SHP77 (cell line): ENCODE measurements at places on chromosomes 3 and 15.

DNA sequence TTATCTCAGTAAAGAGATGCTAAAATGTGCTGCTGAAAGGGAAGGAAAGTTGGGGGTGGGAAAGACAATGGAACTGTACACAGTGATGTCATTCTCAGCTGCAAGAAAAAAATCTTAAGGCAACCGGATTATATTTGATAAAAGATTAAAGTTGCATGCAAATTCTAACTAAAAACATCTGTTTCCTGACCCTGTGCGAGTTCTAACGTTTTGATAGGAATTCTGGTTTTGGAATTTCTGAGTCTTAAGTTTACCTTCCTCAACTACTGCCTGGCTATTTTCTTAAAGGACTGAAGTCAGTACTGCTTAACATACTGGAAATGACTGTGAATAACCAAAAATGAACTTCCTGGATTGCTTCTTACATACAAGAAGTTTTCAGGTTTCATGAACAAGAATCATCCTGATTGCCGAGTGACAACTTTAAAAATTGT is 115.5 kb downstream of the SLC25A26 start:
- DNase-seq = no peak

GRCh38 chr3:122497425-122497824 is 17.3 kb downstream of the KPNA1 start:
- no peak for DNase-seq

DNA sequence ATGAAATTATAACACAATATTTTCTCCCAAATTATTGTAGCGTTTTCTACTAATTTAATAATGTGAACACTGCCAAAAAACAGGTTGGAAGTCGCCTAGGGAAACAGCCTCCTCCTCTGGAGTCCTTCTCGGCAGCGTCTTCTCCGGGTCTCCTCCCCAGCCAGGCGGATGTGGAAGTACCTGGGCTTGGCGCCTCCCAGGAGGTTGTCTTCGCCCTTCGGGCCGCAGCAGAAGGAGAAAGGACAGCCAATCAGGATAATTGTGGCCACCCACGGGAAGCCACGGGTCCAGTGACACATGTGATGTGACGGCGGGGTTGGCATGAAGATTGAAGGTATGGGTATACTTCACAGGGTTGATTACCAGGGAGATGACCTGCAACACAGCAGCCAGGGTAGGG is 491.2 kb downstream of the PYDC2 start:
- DNase-seq = no peak

GRCh38 chr3:158702815-158703481 is 29.3 kb downstream of the RARRES1 start:
- DNase-seq = no peak

DNA sequence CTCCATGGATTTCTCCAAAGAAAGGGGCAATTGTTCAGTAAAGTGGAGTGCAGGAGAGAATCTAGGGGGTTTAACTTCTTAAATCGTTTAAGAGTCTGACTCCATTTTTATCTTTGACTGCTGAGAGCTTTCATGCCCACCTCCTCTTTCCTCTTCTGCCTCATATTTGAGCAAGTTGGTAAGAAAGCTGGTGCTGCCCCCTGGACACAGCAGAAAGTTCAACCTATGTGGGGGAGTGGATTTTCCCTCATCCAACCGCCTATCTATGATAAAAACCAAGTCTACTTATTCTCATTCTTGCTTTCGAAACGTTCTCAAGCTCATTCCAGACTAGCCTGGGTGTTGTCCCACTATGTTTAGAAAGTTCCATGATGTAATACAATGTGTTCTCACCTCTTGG is 26.0 kb downstream of the HHLA2 start:
- DNase-seq = no peak

GRCh38 chr15:99741835-99742234 is 8.6 kb upstream of the LYSMD4 start:
- no peak for DNase-seq

- DNase-seq = no peak
Measured at GRCh38 chr3:124209426-124209825, 217.5 kb upstream of the ROPN1 start.

DNA sequence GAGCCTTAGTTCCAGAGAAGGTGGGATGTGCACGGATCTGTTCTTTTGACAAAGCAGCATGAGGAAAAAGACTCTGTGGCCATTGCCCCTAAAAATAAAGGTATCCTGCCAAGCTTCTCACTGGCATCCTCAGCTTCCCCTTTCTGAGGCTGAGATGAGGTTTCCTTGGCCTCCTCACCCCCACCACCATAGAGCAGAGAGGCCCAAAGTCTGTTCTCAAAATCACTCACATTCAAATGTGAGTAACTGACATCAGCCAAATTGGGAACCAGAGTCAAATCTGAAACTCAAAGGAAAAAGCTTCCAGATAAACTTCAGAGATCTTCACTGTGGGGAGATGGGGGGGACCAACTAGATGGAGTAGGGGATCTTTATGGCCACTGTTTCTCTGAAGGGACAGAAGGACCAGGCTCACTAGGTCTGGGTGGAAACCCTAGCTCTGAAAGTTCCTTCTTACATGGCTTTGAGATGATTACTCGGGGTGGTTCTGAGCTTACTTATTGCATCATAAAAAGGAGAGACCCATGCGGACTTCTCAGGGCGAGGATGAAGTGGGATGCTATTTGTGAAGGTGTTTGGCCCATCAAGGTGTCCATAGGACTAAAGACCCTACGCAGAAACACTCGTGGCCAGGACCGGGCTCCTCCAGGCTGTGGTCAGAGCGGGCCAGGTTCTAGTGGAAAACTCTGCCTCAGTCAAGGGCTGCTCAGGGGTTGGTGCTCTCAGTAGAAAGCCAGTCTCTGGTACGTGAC is 61.5 kb upstream of the MEF2A start:
- DNase-seq = no peak

DNA sequence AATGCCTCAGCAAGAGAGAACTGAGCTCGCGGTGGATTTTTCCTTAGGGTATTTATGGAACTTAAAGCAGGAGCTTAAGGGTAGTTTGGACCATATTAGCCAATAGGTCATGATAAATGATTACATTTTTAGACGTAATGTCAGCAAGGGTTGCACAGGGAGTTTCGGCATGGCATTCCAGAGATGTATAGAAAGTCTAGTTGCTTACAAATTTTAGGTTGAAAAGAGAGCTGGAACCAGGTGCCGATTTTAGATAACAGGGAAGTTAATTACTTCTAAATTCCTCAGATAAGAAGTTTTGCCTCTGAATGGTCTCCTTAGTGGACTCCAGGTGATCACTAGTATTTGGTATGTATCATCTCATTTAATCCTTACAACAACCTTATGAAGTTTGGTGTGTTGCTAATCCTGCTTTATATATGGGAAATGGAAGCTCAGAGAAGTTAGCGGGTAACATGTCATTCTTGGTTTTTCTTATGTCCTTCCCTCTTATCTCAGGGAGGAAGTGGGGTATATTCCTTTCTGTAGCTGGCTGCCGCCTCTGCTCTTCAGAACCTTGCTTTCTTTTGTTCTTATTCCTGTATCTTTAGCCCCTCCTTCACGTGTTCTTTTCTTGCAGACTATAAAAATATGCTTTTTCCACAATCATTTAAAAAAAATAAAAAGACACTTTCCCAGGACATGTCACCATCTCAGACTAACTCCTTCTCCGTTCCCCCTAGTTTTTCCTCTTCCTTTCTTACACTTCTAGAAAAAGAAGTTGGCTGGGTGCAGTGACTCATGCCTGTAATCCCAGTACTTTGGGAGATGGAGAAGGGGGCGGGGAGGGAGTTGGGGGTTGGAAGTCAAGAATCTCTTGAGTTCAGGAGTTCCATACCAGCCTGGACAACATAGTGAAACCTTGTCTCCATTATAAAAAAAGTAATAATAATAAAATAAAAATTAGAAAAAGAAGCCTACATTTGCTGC is 25.7 kb downstream of the IQGAP1 start:
- DNase-seq = no peak

DNA sequence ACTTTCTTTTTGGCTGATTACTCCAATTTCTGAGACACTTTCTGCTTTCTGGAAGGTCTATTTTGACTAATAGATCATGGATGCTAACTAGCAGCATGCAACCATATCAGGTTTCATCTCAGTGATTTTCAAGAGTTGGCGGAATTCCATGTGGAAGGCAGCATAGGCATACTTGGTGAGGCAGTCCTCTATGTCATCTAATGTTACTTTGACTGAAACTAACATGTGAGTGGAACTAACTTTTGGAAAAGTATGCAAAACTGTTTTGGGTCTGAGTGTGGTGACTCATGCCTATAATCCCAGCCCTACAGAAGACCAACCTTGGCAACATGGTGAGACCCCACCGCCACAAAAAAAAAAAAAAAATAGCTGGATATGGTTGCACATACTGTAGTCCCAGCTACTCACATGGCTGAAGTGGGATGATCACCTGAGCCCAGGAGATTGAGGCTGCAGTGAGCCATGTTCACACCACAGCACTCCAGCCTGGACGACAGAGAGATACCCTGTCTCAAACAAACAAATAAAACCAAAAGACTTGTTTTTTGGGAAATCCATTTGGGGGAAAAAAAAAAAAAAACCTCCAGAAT is 1033.7 kb downstream of the ROBO1 start:
- DNase-seq = peak; percentile 40

- no peak for DNase-seq
Measured at GRCh38 chr3:116270056-116270455, 175.2 kb downstream of the LSAMP start.

- DNase-seq = no peak
Measured at GRCh38 chr3:70868561-70868960, 556.1 kb upstream of the MDFIC2 start.

- DNase-seq = no peak
Measured at GRCh38 chr3:53226841-53227407, 28.9 kb downstream of the TKT start.

DNA sequence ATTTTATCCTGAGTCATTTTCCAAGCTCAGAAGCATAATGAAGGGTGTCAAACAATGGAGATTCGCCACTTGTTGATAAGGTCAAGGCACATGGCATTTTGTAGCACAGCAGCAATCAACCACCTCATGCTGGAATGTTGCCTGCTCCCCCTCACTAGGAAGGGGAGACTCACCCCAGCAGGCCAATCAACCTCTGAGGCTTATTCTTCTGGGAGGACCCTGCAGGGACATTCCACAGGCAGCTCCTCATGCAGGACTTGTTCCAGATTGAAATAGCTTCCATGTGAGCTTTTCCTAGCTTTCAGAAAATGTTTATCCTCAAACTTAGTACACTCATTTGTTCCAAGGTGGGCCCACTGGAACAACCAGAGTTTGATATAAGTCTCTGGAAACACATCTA is 77.6 kb downstream of the SSR3 start:
- DNase-seq = no peak

- DNase-seq = no peak
Measured at GRCh38 chr3:10708216-10708893, 107.7 kb upstream of the SLC6A11 start.

GRCh38 chr3:182807061-182807460 is 13.8 kb downstream of the ATP11B start:
- DNase-seq = no peak

DNA sequence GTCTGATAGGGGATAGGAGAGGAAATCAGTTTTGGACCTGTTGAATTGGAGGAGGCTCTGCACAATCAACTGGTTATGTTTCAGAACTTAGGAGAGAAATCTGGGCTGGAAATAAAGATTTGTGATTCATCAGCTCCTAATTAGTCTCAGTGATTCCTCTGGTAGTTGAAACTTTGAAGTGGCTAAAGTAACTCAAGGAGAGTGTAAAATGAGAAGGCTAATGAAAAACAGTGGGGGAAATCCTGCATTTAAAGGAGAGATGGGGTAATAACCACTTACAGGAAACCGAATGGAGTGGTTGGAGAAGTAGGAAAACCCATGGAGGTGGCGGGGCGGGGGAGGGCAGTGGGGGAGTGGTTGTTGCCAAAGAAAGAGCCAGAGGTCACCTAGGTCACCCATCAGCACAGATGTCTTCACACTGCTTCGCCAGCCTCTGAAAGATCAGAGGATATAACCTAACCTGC is 32.6 kb downstream of the MAP2K5 start:
- DNase-seq = no peak

DNA sequence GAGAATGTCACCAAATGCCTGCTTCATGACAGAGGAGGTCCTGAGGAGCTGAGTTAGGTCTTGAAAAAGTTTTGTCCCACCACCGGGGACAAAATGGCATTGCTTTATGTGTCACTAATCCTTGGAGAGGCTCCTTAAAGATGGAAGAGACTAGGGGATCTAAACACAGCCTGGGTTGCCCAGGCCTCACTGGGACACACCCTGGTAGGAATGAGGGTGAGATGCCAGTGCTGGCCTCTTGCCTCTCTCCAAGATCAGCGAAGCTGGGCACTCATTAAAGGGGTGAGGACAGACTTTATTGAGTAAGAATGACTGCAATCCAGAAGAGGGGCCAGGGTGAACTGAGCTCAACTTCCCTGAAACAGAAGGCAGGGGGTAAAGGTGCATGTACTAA is 58.5 kb upstream of the KLF13 start:
- no peak for DNase-seq

DNA sequence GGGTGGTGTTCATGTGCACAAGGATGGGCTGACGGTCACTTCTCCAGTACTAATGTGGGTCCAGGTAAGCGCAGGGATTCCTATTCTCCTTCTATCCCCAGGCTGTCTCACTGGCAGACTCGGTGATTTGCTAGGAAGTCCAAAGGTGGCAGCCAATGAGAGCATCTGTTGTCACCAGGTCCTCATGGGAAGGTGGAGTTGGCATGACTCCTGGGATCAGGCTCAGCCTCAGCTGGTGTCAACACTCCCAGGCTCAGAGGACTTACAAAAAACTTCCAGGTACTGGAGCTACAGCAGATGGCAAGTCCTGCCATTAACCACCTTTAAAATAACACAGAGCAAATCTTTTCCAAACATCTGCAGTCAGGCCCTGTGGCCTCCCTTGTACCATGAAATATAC is 13.8 kb downstream of the XYLB start:
- DNase-seq = no peak

GRCh38 chr15:58490888-58491473 is 59.2 kb downstream of the LIPC start:
- DNase-seq = no peak

- no peak for DNase-seq
Measured at GRCh38 chr3:95750097-95750496, 1064.3 kb upstream of the EPHA6 start.

- DNase-seq = no peak
Measured at GRCh38 chr3:81723732-81724313, 37.6 kb downstream of the GBE1 start.

DNA sequence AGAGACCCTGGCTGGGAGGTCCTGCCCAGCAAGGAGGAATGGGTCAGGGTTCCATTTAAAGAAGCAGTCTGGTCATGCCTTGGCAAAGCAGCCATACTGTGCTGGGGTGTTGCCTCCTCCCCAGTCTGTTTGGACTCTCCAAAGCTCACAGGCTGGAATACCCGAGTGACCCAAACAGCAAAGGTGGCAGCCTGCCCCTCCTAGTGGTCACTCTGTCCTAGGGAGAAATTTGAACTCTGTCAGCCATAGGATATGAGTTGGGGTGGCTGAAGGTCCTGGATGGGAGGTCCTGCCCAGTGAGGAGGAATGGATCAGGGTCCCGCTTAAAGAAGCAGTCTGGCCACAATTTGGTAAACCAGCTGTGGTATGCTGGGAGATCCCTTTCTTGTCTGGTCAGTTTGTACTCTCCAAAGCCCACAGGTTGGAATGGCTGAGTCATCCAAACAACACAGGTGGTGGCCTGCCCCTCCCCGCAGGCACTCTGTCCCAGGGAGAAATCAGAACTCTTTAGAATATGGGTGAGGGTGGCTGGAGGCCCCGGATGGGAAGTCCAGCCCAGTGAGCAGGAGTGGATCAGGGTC is 45.0 kb downstream of the CCR1 start:
- DNase-seq = no peak
